ENCODE measurements at places on chromosomes 4 and X.

- DNase-seq, result no peak
Observed at GRCh38 chr4:155552180-155552579, 114.5 kb upstream of the GUCY1A1 start.

GRCh38 chr4:69584135-69584534, 55.3 kb downstream of the UGT2A2 start:
- DNase-seq, result no peak

DNA sequence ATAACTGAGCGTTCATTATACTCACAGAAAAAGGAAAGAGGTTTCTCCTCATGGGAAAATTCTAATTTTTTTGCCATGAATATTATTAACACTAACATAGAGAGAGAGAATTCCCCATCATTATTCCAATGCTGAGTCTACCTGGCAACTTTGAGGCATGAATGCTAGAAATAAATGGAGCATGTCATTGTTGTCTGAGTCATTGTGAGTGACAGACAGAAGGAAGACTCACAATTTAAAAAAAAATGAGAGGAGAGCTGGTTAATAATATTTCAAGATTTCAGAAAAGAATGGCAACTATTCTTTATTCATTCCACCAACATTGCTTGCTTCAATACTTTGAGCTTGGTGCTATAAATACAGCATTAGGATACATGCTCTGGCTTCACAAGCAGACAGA, 170.4 kb upstream of the HS3ST1 start:
- no peak for DNase-seq

- DNase-seq, result no peak
Observed at GRCh38 chr4:1360423-1361283, 13.6 kb downstream of the UVSSA start.

- DNase-seq, result no peak
Observed at GRCh38 chr4:45120163-45120562, 393.8 kb upstream of the GNPDA2 start.

- no peak for DNase-seq
Observed at GRCh38 chrX:148542481-148543255, 42.3 kb downstream of the AFF2 start.

DNA sequence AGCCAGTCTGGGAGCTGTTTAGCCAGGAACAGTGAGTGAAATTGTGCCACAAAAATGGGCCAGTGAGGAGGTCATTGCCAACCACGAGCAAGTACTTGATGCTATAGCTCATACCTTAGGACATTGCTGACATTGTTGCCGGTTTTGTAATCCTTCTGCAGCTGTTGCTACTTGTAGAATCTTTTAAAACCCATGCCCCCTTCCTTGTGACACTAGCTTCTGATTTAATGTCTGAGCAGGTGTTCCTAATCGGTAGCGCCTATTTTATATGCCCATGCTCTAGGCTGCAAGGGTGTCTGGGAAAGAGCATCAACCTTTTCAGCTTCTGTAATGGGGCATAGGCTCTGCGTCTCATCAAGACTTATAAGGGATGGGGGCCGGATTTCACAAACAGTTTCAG, 2.6 kb downstream of the POLA1 start:
- no peak for DNase-seq

- DNase-seq, result no peak
Observed at GRCh38 chrX:77731821-77732419, 54.1 kb downstream of the ATRX start.

DNA sequence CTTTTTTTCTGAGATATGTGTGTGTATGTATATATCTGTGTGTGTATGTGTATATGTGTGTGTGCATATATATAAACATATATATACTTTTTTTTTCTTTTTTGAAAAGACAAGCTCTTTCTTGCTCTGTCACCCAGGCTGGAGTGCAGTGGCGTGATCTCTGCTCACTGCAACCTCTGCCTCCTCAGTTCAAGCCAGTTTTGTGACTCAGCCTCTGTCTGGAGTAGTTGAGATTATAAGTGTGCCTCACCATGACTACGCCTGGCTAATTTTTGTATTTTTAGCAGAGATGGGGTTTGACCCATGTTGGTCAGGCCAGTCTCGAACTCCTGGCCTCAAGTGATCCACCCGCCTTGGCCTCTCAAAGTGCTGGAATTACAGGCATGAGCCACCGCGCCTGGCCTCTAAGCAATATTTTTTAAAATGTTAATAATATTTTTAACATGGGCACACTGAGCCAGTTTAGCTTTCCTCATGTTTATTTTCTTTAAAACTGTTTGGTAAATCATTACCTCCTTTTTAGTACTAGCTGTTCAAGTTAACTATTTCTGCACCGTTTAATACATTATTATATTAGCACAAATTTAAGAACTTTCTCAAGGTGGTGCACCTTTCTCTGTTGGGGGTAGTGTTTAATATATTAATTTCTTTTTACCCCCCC, 33.3 kb downstream of the BBS12 start:
- no peak for DNase-seq

DNA sequence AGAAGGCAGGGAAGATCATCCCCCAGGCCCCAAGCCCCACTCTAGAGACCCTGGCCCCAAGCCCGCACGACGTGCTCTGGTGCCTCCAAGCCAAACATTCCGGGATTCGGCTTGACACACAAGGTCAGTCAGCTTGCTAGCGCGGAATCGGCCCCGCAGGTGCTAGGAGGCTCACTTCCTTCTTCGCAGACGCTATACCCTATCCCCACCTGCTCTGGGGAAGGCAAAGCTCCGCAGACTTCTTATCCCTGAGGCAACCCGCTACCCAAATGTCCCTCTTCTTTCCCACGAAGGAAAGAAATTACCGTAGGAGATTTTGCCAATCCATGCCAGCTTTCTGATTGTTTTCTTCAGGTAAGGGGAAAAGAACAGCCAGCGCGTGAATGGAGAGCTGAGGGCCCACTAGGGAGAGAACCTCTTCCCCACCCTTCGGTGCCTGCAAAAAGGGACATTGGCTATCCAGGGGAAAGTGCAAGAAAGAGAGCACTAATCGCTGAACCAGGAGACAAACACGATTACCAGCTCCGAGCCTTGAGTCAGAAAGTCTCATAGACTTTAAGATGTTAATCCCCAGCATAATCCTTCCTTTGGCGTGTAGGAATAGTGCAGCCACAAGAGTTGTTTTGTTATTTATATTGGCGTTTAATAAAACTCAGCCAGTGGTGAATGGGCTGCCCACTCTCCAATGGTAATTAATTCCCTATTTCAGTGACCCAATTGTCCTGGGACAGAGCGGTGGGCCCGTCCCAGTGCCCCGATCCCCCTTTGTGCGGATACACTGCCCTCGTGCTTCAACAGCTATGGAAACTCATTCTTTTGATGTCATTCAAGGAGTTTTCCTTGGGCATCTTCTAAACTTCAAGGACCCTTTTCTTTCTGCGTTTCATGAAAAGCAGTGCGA, 5.4 kb upstream of the NEUROG2 start:
- peak; percentile 8 for DNase-seq

- DNase-seq, result no peak
Observed at GRCh38 chrX:101642093-101642492, 17.6 kb downstream of the ARMCX2 start.

GRCh38 chr4:5110901-5111300, 59.6 kb downstream of the STK32B start:
- DNase-seq, result no peak

GRCh38 chr4:94455081-94455480, 3.3 kb downstream of the PDLIM5 start:
- no peak for DNase-seq

- DNase-seq, result no peak
Observed at GRCh38 chr4:66300336-66300934, 630.1 kb upstream of the EPHA5 start.

DNA sequence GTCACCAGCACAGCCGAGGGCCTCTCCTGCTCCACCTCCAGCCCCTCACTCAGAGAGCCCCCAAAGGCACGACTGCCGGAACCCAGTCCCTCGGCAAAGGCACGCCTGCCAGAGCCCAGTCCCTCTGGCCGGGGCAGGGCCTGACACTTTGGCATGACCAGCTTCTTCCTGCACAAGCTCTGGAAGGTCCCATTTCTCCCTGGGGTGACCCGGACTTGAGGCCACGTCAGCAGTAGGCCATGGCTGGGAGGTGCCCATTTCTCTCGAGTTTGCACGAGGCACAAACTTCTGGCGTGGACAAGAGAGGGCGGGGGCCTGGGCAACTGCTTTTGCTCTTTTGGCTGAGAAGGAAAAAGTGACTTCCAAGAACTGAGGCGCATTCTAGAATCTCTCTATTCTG, 62.2 kb upstream of the GPR78 start:
- no peak for DNase-seq

DNA sequence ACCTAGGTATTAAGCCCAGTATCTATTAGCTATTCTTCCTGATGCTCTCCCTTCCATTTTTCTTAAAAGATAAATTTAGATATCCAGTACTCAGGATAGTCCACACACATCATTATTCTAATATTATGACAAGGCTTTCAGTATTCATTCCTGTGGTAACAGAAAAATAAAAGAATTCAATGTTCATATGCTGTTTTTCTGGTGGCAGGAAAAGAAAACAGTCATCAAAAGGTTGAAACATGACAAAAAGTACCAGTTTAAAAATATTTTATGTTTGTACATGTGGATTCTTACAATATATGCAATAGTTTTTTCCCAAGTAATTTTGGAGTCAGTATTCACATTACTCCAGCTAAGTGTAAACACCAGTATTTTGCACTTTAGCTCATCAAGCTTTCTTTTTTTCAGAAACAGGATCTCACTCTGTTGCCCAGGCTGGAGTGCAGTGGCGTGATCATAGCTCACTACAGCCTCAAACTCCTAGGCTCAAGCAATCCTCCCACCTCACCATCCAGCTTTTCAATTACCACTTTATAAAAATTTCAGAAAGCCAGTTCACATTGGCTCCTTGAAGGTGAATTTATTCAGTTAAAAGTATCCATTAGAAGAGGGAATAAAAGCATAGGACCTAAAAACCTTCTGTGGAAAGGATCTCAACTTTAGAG, 2.3 kb downstream of the APBB2 start:
- no peak for DNase-seq

GRCh38 chr4:22416403-22416802, 99.5 kb downstream of the ADGRA3 start:
- DNase-seq, result no peak

DNA sequence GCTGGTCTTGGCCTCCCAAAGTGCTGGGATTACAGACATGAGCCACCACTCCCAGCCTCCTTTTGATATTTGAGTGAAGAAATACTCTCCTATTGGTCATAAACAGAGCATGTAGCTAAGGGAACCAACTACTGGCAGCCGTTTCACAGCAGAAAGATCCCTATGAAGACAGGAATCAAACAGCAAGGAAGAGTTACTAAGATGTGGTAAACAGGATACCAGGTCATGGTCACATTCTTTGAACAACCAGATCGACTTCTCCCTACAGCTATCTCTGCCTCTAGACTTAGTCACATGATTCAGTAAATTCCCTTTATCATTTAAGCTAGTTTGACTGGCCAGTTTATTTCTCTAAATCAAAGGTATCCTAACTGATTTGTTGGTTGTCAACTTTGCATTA, 9.0 kb upstream of the HNRNPD start:
- no peak for DNase-seq

DNA sequence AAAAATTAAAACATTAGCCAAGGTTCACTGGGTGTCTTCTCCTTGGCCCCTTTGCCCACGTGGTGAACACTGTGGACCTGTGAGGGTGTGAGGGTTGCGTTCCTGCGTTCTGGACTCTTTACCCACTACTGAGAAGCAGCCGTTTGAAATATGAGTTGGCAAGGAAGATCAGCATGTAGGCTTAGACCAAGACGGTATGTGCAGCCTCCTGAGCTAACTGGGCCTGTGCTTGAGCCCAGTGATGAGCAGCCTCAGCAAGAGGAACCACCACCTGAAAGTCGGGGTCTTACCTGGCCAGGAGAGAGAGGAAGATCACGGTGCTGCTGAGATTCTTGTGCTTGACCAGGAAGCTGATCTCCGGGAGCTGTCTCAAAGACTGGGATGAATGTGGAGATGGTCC, 19.5 kb downstream of the RGS12 start:
- no peak for DNase-seq

- DNase-seq, result no peak
Observed at GRCh38 chrX:51406688-51407519, 74.3 kb downstream of the NUDT10 start.

DNA sequence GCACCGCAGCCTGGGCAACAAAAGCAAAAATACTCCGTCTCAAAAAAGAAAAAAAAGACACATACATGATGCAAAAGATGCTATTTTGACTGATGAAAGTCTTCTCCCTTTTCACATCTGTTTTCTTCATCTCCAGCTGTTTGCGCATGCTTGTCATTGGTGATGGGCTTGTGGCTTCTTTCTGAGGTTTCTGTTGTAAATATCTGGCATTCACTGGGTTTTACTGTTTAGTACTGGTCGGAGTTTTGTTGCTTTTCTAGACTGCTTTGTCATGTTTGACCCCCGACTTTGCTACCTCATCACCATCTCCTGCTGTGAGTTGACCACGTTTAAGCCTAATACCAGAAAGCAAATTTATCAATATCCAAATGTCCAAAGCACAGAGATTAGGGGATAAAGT, 34.4 kb downstream of the PTCHD1 start:
- no peak for DNase-seq

- no peak for DNase-seq
Observed at GRCh38 chrX:8773117-8773516, 28.1 kb downstream of the FAM9A start.

- DNase-seq, result no peak
Observed at GRCh38 chr4:174388461-174389145, 104.9 kb downstream of the CEP44 start.

Measured in activated CD4-positive, alpha-beta T cell treated with anti-CD3 and anti-CD28 coated beads, Interleukin-2, amount 50 U/mL, for 48 hours (primary cell).